Fibroblast of lung (primary cell): ENCODE measurements at places on chromosomes 1 and 21. TPM values are rescaled to one million over a fixed set of nuclear protein-coding genes. Genes with fewer than 3 reads are reported as not detected.

GRCh38 chr1:170836141-170836540 lies 99.2 kb upstream of the MROH9 start:
- DNase-seq = peak; percentile 7

DNA sequence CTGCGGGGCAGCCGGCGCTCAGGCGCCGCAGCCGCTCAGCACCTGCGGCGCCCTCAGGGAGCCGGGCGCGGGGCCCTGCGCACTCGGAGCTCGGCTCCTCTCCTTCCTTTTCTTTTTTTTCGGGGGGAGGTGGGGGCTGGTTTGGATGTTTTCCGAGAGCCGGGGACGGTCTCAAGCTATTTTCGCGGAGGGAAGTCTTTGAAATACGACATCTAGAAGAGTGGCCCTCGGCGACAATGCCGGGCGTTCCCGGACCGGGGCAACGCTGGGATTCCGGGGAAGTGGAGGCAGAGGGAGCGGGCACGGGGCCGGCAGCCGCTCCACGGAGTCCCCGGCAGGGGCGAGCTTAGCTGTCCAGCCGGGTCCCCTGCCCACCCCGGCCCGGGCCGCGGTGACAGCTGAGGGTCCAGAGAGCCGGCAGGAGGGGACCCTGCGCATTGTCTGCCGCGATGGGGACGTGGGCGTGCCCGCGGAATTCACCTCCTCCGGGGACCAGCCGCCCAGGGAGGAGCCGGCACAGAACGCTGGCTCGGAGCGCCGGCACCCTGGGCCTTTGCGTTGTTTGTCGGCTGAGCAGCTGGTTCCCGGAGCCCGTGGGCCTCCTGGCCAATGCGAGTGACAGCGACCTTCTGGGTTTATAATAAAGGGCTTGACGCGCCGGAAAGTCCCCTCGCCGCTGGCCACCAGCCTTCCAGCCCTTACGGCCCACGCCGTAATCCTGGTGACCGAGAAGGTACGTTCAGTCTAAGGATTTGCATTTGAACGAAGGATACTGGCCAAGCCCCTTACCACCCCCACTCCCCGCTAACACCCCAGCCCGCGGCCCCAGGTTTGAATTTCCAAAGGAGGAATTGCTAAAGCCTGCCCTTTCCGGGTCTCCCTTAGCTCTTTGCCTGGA lies 582 bp downstream of the SLC37A1 start:
- peak; percentile 24 for DNase-seq

PCBP3 gene
- 0.51 and 0.61 TPM in 2 replicates for polyA plus RNA-seq

- no peak for DNase-seq
These were observed 421 bp downstream of the PSRC1 start for GRCh38 chr1:109282497-109282951.

GRCh38 chr1:65165269-65165993 lies 17.4 kb downstream of the AK4 start:
- DNase-seq = no peak

GRCh38 chr1:228378090-228378872 lies 28.4 kb downstream of the TRIM11 start:
- DNase-seq = peak; percentile 89

DNA sequence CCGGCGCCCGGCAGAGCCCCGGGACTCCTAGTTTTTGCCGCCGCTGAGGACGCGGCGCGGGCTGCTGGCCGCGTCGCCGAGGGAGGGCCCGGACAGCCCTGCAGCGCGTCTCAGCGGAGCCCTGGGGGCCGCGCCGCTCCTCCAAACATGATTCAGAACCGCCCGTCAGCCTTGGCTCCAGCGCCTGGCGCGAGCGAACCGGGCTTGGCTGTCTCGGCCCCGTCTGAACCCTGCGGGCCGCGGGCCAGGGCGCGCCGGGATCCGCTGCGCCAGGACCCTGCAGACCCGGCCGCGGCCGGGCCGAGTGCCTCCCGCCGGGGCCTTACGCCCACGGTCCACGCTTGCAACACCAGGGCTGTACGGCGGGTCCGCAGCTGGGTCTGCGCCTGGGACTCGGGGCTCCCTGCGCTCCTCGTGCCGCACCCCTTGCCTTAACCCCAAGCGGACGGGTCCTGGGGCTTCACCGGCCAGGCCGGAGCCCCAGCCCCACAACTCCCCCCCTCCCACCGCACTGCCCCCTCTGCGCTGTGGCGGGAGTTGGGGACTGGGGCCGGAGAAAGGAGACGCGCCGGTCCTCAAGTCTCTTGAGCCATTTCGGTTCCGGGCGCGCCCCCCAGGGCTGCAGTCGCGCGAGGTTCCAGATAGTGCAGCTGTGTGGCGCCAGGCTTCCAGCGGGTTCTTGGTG lies 48.4 kb upstream of the CD34 start:
- peak; percentile 60 for DNase-seq

SPRR4 gene
- polyA plus RNA-seq = not detected in 2 replicates

GRCh38 chr1:85459290-85459689 lies 5.7 kb downstream of the DDAH1 start:
- DNase-seq = no peak

OR2T12 gene
- not detected in 2 replicates for polyA plus RNA-seq

- no peak for DNase-seq
These were observed 356.6 kb upstream of the USP24 start for GRCh38 chr1:55571767-55572166.

DNA sequence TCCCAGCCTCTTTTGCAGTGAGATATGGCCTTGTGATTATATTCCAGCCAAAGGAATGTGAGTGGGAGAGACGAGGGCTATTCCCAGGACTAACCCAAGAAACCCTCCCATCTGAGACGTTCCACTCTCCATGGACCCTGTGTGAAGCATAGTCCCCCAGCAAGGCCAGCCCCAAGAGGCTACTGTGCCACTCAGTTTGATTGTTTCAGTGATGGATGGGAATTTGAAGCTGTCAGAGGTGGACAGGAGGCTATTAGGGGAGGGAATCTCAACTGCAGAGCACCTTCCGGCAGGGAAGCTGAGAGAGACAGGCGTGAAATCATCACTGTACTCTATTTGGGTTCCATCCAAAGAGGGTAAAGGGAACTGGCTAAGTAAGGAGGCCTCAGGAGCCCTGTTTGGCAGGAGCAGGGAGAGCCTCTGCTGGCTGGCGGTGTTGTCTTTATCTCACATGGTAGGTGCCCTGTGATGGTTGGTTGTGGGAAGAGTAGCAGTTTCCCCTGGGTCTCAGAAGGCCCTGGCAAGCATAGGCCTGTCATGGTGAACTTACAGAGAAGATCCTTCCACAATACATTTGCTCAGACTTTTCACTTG lies 3.4 kb upstream of the TEX35 start:
- DNase-seq = no peak

GRCh38 chr1:224623743-224624333 lies 7.7 kb downstream of the CNIH3 start:
- DNase-seq = peak; percentile 99

- peak; percentile 65 for DNase-seq
These were observed 7.7 kb upstream of the SLC26A9 start for GRCh38 chr1:205950826-205951549.

CFAP74 gene
- polyA plus RNA-seq = not detected in 2 replicates

DNA sequence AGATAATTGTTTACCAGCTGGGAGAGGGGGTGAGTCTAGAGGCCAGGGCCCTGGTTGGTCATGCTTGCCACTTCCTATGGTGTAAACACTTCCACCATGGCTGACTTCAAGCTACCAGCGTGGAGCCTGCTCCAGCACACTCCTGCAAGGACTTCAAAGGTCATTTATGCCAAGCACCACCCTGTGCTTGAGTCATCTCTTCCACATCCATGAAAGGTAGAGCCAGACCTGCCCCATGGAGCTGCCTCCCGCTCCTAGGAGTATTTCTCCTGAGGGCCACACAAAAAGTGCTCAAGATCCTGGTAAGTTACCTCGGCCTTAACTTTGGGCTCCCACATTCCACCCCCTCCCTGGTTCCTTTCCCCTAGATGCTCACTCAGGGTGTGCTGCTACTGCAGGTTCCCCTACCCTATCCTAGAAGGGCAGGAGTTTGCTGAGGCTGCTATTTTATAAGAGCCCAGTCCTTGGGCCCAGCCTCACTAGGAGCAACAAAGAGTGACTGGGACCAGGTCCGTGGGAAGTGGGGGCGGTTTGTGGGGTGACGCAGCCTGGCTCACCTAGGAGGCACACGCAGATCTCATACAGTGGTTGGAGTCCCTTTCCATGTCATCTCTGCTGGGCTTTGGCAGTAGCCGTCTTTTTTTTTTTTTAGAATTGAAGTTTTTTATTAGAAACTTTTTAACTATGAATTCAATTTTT lies 2.4 kb downstream of the RAB7B start:
- DNase-seq = peak; percentile 81

- DNase-seq = no peak
These were observed 9.6 kb upstream of the C8B start for GRCh38 chr1:56975446-56975845.

GRCh38 chr1:177413982-177414596 lies 243.3 kb downstream of the BRINP2 start:
- no peak for DNase-seq

DNA sequence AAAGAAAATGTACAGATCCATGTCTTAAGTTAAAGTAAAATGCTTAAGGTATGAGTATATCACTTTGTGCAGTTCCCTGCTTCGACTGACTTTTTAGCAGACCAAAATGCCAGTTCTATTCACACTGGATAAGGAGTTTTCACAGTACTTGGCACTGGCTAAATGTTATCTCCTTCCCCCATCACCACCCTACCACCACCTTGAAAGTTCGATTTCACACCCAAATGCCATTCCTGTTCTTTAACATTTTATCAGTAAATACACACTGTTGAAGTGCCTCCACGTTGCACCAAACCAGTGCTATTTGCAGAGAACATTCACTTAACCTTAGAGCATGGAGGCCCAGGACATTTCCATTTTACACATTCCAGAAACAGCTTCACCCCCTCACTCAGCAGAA lies 100.0 kb downstream of the URB2 start:
- no peak for DNase-seq
